ENCODE measurements at places on chromosomes 6 and 20.

DNA sequence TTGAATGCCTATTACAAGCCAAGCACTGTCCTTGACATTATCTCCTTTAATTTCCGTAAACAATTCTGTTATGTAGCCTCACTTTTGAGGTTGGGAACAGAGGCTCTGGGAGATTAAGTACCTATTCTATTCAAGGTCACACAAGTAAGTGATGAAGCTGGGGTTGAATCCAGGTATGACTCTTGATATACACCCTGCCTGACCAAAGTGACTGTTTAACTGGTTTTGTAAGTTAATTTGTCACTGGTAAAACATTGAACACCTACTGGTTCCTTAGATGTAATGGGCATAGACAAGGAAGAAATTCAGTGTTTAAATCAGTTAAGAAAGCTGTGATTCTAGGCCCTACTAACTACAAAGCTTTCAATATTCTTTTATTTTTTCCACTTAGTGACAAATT, 22.9 kb downstream of the GTF2H5 start:
- DNase-seq: no peak

DNA sequence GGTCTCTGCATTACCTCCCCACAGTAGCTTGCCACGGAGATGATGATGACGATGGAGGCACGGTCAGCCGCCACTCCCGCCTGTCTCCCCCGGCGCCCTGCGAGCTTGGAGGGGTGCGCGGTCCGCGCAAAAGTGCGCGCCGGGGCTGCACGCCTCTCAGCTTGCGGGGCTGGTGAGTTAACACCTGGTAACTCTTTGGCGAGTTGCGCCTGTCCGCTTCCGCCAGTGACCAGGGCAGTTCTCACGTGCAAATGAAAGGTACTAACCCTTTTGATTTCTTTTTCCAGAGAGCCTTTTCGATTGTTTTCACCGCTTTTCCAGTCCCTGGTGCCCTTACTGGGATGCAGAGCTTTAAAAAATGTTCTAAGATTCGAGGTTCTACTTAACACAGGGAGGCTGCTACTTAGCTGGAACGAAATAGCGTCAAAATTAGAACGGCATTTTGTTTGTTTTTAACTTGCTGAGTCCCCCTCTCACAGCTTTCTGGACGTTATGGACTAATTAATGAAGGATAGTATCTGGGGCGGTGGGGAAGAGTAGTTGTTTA, 6.2 kb downstream of the GRIK2 start:
- DNase-seq: no peak

DNA sequence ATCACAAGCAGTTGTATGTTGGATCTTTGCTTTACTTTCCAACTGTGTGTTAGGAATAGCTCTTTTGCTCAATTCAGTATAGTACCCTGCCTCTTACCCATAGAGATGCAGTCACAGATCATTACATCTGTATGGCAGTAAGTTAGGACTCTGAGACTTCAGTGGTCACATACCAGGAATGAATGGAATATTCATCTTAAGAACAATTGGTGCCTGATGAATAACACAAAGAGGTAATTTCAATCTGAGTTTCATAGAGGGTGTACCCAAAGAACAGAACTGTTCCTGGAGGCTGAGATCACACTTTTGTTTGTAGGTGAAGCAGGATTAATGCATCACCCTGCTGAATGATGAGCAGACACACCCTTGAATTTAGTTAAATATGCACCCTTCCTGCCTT, 28.7 kb upstream of the KIF13A start:
- DNase-seq: no peak

- no peak for DNase-seq
Observed at GRCh38 chr20:19908576-19908975, 108.6 kb upstream of the NAA20 start.

GRCh38 chr6:110037726-110038295, 59.7 kb downstream of the GPR6 start:
- no peak for DNase-seq

- no peak for DNase-seq
Observed at GRCh38 chr6:36702656-36703055, 5.0 kb downstream of the RAB44 start.

GRCh38 chr6:158457131-158457530, 102.8 kb upstream of the TMEM181 start:
- no peak for DNase-seq

DNA sequence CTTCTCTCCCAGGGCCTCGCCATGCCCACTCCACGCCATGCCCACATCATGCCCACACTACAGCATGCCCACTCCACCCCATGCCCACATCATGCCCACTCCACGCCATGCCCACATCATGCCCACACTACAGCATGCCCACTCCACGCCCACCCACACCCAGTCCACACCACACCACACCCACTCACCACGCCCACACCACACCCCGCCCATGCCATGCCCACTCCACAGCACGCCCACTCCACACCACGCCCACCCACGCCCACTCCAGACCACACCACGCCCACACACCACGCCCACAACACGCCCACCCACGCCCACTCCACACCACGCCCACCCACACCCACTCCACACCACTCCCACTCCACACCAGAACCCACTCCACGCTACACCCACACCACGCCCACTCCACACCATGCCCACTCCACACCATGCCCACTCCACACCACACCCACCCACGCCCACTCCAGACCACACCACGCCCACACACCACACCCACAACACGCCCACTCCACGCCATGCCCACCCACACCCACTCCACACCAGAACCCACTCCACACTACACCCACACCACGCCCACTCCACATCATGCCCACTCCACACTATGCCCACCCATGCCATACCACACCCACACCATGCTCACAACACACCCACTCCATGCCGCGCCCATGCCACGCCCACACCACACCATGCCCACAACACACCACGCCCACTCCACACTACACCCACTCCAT, 88.6 kb downstream of the ERMARD start:
- DNase-seq: no peak

- no peak for DNase-seq
Observed at GRCh38 chr6:146790561-146791091, 191.9 kb downstream of the ADGB start.

GRCh38 chr6:40556881-40557280, 30.3 kb downstream of the LRFN2 start:
- DNase-seq: no peak

- no peak for DNase-seq
Observed at GRCh38 chr20:41776421-41776820, 158.2 kb upstream of the CHD6 start.

- DNase-seq: no peak
Observed at GRCh38 chr6:1749041-1749440, 139.3 kb downstream of the FOXC1 start.

- DNase-seq: no peak
Observed at GRCh38 chr6:89566008-89566800, 72.3 kb downstream of the LYRM2 start.

DNA sequence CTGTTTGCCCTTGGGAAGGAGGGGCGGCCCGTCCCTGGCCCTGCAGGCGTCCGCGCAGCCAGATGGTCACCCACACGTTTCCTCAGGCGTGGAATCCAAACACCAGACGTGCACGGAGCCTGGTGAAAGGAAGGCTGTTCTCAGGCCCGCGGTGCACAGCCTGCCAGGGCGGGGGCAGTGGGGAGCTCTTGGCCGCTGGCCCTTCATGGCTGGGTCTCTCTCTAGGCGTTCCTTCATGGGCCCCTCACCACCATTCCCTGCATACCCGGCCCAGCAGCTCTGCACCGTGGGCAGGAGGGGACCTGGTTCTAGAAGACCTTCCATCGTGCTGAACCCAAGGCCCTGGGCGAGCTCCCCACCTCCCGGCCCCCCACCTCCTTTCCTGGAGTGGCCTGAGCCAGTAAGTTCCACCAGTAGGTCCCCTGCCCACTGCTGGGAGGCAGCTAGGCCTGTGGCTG, 30.4 kb upstream of the SMOC2 start:
- DNase-seq: no peak

Data from COR-L47 (cell line).